AG10803 (cell line): ENCODE measurements at places on chromosomes 5 and 9.

DNA sequence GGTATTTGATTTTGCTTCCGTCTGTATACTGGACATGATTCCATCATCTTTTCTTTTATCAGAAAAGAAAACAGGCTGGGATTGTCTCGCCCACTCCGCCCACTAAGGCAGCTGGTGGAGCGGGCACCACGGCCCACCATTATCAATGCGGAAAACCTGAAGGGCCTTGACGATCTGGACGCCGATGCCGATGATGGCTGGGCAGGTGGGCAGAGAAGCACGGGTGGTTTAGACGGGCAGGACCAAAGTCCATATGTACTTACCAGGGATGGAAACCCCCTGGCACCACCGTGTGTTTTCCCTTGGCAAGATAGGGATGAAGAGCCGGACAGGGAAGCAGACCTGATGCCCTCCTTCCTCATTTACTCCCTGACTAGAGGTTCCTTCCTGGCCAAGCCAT, 53.7 kb downstream of the PRRC2B start:
- DNase-seq, result no peak

DNA sequence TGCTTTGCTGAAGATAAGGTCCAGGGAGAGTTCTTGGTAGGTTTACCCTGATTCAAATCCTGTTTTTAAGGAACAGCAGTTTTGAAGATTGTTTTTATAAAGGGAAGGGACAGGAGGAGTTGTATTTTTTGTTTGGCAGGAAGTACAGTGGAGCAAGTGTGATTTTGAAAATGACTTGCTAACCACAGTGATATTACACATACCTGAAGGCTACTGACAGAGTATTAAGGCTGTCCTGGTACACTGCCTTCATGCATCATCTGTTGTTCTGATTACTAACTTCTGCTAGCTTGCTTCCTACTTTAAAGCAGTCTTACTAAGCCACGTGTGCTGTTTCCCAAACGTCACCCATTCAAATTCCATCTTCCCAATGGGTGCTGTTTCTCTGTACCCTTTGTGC, 559.5 kb upstream of the SGCD start:
- DNase-seq, result peak; percentile 26

- peak; percentile 54 for DNase-seq
These were observed 61.5 kb upstream of the RARS1 start for GRCh38 chr5:168424594-168425323.

- DNase-seq, result no peak
These were observed 40.2 kb downstream of the STARD4 start for GRCh38 chr5:111472096-111472495.

GRCh38 chr5:162248107-162248713, 180.6 kb downstream of the GABRG2 start:
- no peak for DNase-seq
